ENCODE measurements at places on chromosomes 3 and 15. TPM values are rescaled to one million over a fixed set of nuclear protein-coding genes. Genes with fewer than 3 reads are reported as not detected.

The GOLGA6L25 gene
- total RNA-seq = not detected

DNA sequence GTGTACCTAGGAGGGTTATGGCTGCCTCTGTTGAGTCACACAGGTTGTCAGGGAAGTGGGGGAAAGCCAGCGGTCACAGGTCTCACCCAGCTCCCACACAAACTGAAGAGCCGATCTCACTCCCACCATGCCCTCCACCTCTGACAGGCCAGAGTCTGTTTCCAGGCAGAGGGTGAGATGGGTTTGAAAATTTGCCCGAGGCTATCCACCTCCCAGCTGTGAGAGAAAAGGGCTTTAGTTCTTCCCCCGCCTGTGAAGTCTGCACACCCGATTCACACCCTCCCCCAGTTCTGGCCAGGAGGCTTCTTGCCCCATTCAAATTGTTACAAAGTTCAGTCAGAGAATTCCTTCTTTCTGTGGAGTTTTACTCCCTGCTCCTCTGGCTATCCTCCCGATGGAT is 446.9 kb downstream of the EDEM1 start:
- no peak overlapping the region for H3K27ac ChIP-seq
- no peak overlapping the region for H3K4me3 ChIP-seq
- H3K4me1 ChIP-seq = no peaks in the 10 kb centered on the region
- no peaks in the 10 kb centered on the region for H3K36me3 ChIP-seq

The TFDP2 gene
- total RNA-seq = 8.9 TPM

The PIERCE2 gene
- total RNA-seq = 2.0 TPM

The VIPR1 gene
- total RNA-seq = 10.6 TPM

DNA sequence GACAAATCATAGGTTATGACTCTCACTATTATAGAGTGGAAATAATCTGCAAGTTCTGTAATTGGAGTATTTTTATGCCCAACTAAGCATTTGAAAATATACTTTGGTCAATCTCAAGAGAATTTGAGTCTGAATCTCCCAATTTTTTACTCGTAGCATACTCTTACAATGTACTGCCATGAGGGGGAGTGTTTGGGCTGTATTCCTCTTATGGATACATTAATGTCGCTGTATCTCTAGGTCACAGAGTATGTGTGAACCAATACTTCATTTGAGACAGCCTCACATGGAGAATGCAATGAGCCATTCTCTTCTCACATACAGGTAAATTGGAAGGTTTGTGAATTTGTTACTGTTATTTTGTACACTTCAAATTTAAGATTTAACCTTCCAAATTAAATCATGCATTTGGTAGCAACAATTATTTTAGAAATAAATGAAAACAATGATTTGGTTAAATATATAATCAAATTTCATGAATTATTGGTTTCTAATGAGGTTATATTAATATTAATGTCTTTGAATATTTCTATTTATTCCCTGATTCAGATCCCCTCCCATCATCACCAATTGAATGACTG is 5.5 kb upstream of the CD200 start:
- no peaks in the 10 kb centered on the region for H3K4me1 ChIP-seq
- peak; percentile 15 for DNase-seq
- no peak overlapping the region for H3K4me3 ChIP-seq
- no peaks in the 10 kb centered on the region for H3K36me3 ChIP-seq
- H3K27ac ChIP-seq = no peak overlapping the region
- no peaks in the 10 kb centered on the region for H3K27me3 ChIP-seq

- no peak for DNase-seq
- H3K4me3 ChIP-seq = no peak overlapping the region
- H3K4me1 ChIP-seq = no peaks in the 10 kb centered on the region
- H3K27me3 ChIP-seq = no peaks in the 10 kb centered on the region
- H3K36me3 ChIP-seq = no peaks in the 10 kb centered on the region
Observed at GRCh38 chr3:159629329-159630084, 359.1 kb upstream of the IL12A start.

- no peak for DNase-seq
- H3K4me1 ChIP-seq = peaks cover 58% of the 10 kb centered on the region
Observed at GRCh38 chr3:194128202-194128918, 7.6 kb upstream of the HES1 start.

- DNase-seq = no peak
- H3K4me1 ChIP-seq = no peaks in the 10 kb centered on the region
- H3K36me3 ChIP-seq = no peaks in the 10 kb centered on the region
- H3K27me3 ChIP-seq = no peaks in the 10 kb centered on the region
- no peak overlapping the region for H3K4me3 ChIP-seq
- H3K27ac ChIP-seq = no peak overlapping the region
Observed at GRCh38 chr3:132912416-132912753, 125.8 kb upstream of the TMEM108 start.

Data from body of pancreas (tissue), 4 donors.